ENCODE measurements at places on chromosomes 1 and 21.

DNA sequence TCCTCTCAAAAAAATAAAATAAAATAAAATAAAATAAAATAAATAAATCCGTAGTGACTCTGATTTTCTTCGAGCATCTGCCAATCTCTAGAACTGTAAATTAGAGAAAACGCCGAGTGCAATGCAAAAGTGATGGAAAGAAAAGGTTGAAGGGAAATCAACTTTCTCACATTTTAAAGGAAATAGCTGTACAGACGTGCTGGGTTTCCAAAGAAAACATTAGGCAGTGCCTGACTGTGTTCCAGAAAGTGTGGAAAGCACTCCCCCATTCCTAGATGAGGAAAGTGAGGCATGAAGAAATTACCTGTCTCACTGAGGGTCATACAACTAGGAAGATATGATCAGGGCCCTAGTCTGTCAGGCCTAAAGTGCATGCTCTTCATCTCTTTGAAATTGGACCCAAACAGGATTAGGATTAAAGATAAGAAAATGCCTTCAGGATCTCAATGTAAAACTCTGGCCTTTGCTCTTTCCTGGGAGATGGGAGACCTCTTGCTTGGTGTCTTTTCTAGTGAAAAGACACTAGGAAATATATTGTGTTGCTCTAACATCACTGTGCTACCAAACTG lies 1.8 kb upstream of the PTPN14 start:
- DNase-seq = no peak

DNA sequence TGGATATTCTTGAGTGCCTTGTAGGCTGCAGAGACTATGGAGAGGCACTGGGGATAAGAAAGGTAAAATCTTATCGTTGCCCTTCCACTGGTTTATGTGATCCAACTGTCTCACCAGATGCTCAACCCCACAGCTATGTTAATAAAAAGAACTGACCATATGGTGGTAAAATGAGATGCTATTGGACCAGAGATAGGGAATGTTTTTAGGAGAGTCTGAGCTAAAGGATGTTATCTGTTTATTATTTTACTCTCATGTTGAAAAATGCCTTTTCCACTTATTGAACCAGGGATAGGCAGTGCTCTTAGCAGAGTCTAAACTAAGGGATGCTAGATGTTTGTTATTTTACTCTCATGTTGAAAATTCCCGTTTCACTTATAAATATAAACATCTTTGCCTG lies 172.8 kb upstream of the GREM2 start:
- no peak for DNase-seq

DNA sequence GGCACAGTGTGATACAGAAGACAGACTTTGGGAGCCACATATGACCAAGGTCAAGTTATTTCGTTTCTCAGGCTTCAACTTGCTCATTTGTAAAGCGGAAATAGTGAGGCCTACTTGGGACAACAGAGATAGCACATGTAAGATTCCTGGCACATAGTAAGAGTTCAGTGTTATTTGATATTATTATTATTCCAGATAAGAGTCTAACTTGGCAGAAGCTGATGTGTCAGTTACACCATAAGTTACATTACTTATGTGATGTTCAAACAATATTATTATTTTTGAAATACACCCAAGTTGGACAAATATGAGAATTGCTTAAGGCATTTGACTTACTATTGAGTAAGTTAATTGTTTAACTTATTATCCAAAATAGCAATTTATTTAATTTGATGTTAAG lies 10.2 kb upstream of the CYP4X1 start:
- DNase-seq = no peak

GRCh38 chr1:56576880-56577405 lies 2.4 kb downstream of the PLPP3 start:
- DNase-seq = no peak

GRCh38 chr1:30749691-30750583 lies 7.6 kb downstream of the LAPTM5 start:
- peak; percentile 86 for DNase-seq

DNA sequence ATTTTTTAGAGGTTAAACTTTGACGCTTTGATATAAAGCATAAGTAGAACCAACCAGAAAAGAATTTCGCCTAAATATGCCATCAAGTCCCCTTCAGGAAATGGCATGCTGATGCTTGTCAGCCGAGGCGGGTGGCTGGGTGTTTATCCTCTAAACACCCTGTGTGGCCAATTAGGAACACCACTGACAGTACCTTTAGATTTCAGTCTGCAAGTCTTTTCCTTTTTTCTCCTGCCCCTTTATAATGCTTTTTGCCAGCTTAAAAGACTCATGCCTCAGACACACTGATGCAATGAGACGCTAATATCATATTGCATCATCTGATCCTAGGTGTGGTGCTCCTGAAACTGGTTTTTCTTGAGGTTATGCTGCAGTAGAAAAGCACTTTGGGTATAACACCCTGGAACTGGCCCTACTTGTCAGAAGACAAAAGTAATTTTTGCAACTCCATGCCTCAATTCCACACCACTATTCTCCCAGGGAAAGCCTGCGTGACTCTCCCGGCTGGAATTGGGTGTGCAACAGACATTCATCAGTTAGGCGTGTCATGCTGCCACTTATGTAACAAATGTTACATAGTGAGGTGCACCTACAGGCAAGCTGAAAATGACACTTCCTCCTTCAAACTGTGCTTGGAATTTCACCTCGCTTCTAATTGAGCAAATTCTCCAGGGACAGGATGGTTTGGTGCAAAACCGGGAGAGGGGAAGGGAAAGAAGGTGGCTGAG lies 2.0 kb upstream of the RCC2 start:
- DNase-seq = peak; percentile 37
